Effector CD4-positive, alpha-beta T cell (primary cell): ENCODE measurements at places on chromosomes 12 and 14.

GRCh38 chr12:103680591-103681141, 93.6 kb downstream of the STAB2 start:
- no peak for DNase-seq

GRCh38 chr12:31768046-31768445, 39.2 kb upstream of the AMN1 start:
- no peak for DNase-seq

DNA sequence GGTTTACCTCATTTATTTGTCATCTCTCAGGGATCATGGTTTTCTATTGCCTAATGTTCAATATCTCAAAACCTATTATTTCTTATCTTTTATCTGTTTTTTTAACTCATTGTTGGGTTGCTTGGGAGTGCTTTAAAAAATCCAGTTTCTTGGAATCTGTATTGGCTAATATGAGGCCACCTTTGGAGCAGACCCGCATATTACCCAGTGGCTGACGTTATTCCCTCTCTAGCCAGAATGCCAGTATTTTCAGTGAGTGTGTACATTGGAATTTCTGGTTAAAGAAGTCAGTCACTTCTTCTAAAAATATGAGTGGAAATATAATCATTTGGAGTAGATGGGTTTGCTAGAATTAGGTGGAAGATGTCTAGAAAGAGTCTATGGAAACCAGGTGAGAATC, 38.3 kb downstream of the PRMT8 start:
- DNase-seq, result no peak

GRCh38 chr12:2358986-2359658, 306.3 kb downstream of the CACNA1C start:
- no peak for DNase-seq

GRCh38 chr14:29892327-29892726, 35.3 kb downstream of the PRKD1 start:
- no peak for DNase-seq
